Activated CD8-positive, alpha-beta memory T cell treated with anti-CD3 and anti-CD28 coated beads for 1 hour (primary cell): ENCODE measurements at places on chromosomes 7 and 10.

- DNase-seq: no peak
Measured at GRCh38 chr7:85924062-85924461, 719.6 kb upstream of the GRM3 start.

DNA sequence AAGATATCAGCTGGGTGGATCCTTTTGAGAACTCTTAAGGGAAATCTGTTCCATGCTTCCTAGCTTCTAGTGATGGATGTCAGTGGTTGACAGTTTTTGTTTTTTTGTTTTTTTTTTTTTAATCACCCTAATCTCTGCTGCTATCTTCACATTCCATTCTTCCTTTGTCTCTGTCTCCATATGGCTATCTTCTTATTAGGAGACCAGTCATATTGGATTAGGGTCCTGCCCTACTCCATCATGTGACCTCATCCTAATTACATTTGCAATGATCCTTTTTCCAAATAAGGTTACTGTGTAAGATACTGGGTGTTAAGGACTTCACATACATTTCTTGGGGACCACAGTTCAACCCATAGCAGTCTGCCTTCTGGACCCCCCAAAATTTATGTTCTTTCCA is 69.7 kb downstream of the MLLT10 start:
- DNase-seq: no peak

DNA sequence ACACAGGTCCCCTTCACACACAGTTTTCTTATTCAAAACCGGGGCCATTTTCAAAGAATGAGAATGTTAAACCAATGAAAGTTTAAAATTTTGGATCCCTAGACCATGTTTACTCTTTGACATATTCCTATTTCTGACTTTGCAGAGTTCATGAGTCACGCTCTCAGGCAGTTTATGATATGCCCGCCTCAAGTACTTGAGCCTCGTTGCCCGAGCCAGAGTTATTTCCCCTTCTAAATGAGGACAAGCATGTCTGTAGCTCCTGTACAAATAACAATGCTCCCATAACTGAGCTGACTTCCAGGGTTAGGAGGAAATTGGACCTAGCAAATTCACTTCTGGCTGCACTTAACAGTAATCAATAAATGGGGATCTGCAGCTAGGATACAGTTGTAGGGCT is 87.9 kb upstream of the PDE1C start:
- no peak for DNase-seq

DNA sequence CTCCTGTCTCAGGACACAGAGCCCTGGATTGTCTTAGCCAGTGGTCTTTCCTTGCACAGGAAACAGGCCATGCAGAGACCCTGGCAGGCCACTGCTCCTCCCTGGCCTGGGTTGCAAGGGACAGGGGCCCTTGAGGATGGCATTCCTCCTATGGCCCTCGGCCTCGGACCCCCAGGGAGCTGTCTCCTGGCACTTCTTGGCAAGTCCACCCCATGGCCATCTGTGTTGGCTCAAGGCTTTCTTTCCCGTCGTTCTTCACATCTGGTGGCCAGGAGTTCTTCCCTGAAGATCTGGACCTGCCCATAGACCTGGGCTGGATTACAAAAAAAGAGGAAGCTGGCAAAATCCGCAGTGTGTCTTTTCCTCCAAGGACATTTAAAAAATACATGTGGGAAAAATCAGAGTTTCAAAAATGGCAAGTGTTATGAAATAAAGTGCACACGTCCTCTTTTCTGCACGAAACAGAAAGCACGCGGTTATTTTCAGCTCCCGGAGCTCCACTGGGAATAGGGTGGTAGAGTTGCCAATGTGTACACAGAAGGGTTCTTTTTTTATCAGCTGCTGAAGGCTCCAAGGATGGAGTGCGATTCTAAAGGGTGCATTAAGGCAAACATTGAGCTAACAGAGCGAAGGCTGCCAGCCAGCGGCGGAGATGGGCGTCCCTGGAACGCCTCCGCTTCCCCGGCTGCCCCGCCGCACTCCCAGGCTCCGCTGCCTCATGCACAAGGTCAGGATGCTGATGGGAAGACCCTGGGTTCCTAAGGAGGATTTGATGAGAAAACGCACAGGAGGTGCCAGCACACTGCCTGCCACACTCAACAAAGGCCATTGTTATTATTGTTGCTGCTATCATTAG is 62.8 kb upstream of the FAM20C start:
- DNase-seq: no peak

- no peak for DNase-seq
Measured at GRCh38 chr10:49285232-49285631, 13.7 kb upstream of the C10orf71 start.

- DNase-seq: no peak
Measured at GRCh38 chr7:95229301-95229700, 95.0 kb downstream of the PON1 start.
